Activated naive CD8-positive, alpha-beta T cell treated with anti-CD3 and anti-CD28 coated beads, Interleukin-2, amount 10 ng/mL, durations not matched to agents 7 days and 5 days (primary cell): ENCODE measurements at places on chromosomes 6 and 20.

DNA sequence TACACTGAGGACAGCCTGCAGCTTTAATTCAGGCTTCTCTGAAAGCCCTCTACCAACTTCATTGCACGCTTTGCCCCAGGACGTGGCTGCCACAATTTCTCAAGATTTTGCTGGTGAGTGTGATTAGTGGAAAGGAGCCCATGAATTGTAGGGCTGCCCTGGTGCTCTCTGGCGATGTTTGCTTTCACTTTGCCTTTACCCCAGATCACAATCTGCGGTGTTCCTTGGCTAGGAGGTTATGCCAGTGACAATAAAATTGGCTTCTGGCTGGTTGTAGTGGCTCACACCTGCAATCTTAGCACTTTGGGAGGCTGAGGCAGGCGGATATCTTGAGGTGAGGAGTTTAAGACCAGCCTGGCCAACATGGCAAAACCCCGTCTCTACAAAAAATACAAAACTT, 139.3 kb downstream of the FOXC1 start:
- DNase-seq, result no peak
- no peak overlapping the region for H3K27ac ChIP-seq
- no peaks in the 10 kb centered on the region for H3K27me3 ChIP-seq

- H3K27ac ChIP-seq, result no peak overlapping the region
- no peaks in the 10 kb centered on the region for H3K36me3 ChIP-seq
- no peak for DNase-seq
- no peak overlapping the region for H3K4me3 ChIP-seq
Measured at GRCh38 chr6:81003156-81003555, 749.3 kb downstream of the TENT5A start.

GRCh38 chr20:12927489-12927888, 81.3 kb upstream of the SPTLC3 start:
- H3K4me3 ChIP-seq, result no peak overlapping the region
- H3K36me3 ChIP-seq, result no peaks in the 10 kb centered on the region
- no peak overlapping the region for H3K27ac ChIP-seq
- peaks cover 15% of the 10 kb centered on the region for H3K4me1 ChIP-seq
- H3K27me3 ChIP-seq, result peaks cover 15% of the 10 kb centered on the region

GRCh38 chr6:121873595-121873994, 438.1 kb downstream of the GJA1 start:
- H3K27me3 ChIP-seq, result no peaks in the 10 kb centered on the region
- no peak overlapping the region for H3K4me3 ChIP-seq
- no peak for DNase-seq
- H3K4me1 ChIP-seq, result no peaks in the 10 kb centered on the region
- H3K27ac ChIP-seq, result no peak overlapping the region
- no peaks in the 10 kb centered on the region for H3K36me3 ChIP-seq

GRCh38 chr6:14975471-14975817, 270.4 kb upstream of the JARID2 start:
- DNase-seq, result no peak
- H3K4me1 ChIP-seq, result peaks cover 1% of the 10 kb centered on the region
- no peak overlapping the region for H3K27ac ChIP-seq
- H3K36me3 ChIP-seq, result no peaks in the 10 kb centered on the region
- H3K27me3 ChIP-seq, result peaks cover 2% of the 10 kb centered on the region

- no peaks in the 10 kb centered on the region for H3K4me1 ChIP-seq
- no peak overlapping the region for H3K4me3 ChIP-seq
- no peaks in the 10 kb centered on the region for H3K36me3 ChIP-seq
- peaks cover 7% of the 10 kb centered on the region for H3K27me3 ChIP-seq
Measured at GRCh38 chr6:43967719-43968091, 159.5 kb downstream of the MRPL14 start.

DNA sequence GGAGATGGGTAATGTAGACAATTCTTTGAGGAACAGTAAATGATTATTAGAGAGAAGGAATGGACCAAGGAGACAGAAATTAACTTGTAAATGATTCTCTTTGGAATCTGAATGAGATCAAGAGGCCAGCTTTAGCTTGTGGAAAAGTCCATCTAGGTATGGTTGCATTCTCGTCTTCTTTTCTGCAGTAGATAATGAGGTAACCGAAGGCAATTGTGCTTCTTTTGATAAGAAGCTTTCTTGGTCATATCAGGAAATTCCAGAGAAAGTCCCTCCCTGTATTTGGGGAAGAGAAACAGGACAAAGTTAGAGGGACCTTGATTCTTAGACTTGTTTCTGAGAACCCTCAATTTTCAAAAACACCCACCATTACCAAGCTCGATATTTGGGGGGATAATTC, 109.1 kb upstream of the PRSS16 start:
- no peak for DNase-seq
- peaks cover 41% of the 10 kb centered on the region for H3K4me1 ChIP-seq
- H3K4me3 ChIP-seq, result peak overlapping the region; percentile 95
- peaks cover 9% of the 10 kb centered on the region for H3K36me3 ChIP-seq
- peak overlapping the region; percentile 98 for H3K27ac ChIP-seq

- peaks cover 4% of the 10 kb centered on the region for H3K27me3 ChIP-seq
- H3K27ac ChIP-seq, result no peak overlapping the region
- no peak for DNase-seq
Measured at GRCh38 chr6:68718385-68719073, 83.4 kb downstream of the ADGRB3 start.

GRCh38 chr6:72825315-72825911, 203.5 kb downstream of the KCNQ5 start:
- no peak overlapping the region for H3K27ac ChIP-seq
- H3K4me3 ChIP-seq, result no peak overlapping the region
- no peak for DNase-seq

DNA sequence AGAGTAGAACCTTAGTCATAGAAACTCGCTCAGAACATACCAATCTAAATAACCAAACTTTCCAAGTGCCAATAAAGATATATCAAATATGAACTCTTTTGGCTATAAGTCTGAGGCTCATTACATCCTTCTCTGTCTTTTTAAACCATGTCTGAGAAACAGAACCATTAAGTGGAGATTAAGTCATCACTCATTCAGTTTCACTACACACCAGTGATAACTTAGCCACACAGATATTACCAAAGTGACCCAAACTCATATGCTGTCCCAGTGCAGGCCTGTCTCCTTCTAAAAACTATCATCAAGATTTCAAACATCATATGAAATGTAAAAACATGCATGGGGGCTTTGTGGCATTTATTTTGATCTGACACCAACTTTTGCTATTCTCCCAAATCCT, 12.0 kb downstream of the GCLC start:
- H3K4me1 ChIP-seq, result peaks cover 26% of the 10 kb centered on the region
- H3K36me3 ChIP-seq, result peaks cover 6% of the 10 kb centered on the region
- H3K27me3 ChIP-seq, result no peaks in the 10 kb centered on the region
- H3K27ac ChIP-seq, result no peak overlapping the region
- no peak overlapping the region for H3K4me3 ChIP-seq

- no peak overlapping the region for H3K27ac ChIP-seq
- peaks cover 48% of the 10 kb centered on the region for H3K36me3 ChIP-seq
- DNase-seq, result no peak
- no peaks in the 10 kb centered on the region for H3K27me3 ChIP-seq
Measured at GRCh38 chr6:89729818-89730217, 89.8 kb downstream of the MDN1 start.
